NCI-H1105 (cell line): ENCODE measurements at places on chromosomes 13 and 19.

DNA sequence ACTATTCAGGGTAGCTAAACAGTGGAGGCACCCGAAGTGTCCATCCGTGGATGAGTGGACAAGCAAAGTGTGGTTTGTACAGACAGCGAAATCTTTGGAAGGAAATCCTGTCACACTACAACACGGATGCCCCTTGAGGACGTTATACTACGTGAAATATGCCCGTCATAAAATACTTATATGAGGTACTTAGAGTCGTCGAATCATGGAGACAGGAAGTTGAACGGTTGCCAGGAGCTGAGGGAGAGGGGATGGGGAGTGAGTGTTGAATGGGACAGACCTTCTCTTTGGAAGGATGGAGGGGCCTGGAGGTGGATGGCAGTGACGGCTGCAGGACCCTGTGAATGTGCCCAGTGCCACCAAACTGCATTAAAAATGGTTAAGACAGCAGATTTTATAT, 11.6 kb downstream of the ATP4B start:
- peak; percentile 73 for DNase-seq

GRCh38 chr13:82878536-82878935, 1003.7 kb downstream of the SLITRK1 start:
- DNase-seq, result peak; percentile 85

DNA sequence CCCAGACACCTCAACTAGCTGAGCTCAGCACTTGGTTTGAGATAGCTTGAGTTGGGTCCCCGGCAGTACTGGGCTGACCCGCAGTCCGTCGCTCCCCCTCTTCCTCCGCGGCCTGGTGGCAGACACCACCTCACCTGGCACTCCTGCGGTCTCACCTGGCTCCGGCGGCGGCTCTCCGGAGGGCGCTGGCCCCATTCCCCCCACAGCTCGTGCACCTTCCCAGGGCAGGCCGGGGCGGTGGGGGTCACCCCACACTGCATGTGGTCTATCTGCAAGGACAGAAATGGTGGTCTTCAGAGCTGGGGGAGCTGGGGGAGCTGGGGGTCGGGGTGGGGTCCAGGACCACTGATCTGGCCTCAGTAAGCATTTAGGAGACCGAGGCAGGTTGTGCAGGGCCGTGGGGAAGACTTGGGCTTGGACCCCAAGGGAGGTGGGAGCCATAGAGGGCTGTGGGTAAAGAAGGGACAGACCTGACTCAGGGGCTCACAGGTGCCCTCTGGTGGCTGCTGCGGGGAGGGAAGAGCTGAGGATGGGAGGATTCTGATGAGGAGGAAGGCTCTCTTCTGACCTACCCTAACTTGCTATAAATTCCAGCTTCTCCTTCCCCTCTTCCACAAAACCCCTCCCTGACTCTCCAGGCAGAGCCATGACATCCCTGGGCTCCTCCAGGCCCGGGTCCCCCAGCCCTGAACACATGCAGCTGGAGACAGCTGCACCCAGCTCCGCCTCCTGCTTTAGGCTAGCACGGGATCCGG, 6.7 kb upstream of the PLIN4 start:
- no peak for DNase-seq

DNA sequence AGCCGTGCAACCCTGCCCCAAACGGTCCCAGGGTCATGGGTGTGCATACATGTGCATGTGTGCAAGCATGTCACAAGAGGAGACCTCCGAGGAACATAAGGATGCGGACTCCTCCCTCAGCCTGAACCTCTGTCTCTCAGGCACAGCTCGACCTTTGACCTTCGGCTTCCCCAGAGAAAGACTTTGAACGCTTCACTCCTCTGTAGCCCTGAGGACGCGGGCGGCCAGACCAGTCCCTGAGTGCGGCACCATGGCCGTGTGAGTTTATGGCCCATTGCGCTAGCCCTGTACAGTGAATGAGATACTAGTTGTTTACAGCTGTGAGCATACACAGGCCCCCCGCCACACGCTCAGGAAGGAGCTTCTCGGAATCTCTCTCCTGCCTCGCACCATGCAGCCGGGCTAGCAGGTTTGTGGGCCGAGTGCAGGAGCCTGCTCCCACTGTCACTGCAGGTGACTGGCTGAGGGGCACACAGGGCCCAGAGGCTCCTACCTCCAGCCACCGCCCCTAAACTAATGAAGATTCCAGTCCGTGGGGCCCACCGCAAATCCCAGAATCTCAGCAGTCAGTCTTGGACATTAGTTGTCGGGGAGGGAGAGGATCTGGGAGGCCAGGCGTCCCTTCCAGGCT, 10.8 kb downstream of the RASA3 start:
- DNase-seq, result no peak

- DNase-seq, result no peak
Measured at GRCh38 chr13:79703772-79704171, 222.8 kb downstream of the NDFIP2 start.
